ENCODE measurements at places on chromosomes 4 and X. TPM values are rescaled to one million over a fixed set of nuclear protein-coding genes. Genes with fewer than 3 reads are reported as not detected.

The FREM3 gene
- total RNA-seq, result 0.43 TPM

The F8A2 gene
- total RNA-seq, result not detected

- no peaks in the 10 kb centered on the region for H3K4me1 ChIP-seq
- no peaks in the 10 kb centered on the region for H3K27me3 ChIP-seq
- H3K27ac ChIP-seq, result no peak overlapping the region
- no peaks in the 10 kb centered on the region for H3K36me3 ChIP-seq
Measured at GRCh38 chr4:52098618-52099017, 47.5 kb downstream of the SPATA18 start.

The GRK4 gene
- total RNA-seq, result 7.5 TPM

The STS gene
- 15.1 TPM for total RNA-seq

GRCh38 chr4:14771504-14772175 is 230.6 kb upstream of the CPEB2 start:
- no peak overlapping the region for H3K4me3 ChIP-seq
- H3K36me3 ChIP-seq, result no peaks in the 10 kb centered on the region
- H3K4me1 ChIP-seq, result no peaks in the 10 kb centered on the region
- no peak for DNase-seq
- no peak overlapping the region for H3K27ac ChIP-seq

DNA sequence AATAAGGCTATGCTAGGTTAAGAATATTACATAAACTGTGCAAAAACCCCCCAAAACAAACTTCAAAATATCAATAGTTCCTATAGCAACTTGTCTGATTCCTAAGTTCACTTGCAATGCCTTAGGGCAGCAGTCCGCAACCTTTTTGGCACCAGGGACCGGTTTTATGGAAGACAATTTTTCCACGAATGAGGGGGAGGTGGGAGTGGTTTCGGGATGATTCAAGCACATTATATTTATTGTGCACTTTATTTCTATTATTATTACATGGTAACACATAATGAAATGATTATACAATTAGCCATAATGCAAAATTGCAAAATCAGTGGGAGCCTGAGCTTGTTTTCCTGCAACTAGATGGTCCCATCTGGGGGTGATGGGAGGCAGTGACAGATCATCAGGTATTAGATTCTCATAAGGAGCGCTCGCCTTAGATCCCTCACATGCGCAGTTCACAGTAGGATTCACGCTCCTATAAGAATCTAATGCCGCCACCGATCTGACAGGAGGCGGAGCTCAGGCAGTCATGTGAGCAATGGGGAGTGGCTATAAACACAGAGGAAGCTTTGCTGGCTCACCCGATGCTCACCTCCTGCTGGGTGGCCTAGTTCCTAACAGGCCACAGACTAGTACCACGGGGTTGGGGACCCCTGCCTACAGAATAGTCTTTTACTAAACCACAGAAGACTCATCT is 39.7 kb downstream of the ACOX3 start:
- H3K27me3 ChIP-seq, result no peaks in the 10 kb centered on the region
- peaks cover 13% of the 10 kb centered on the region for H3K4me1 ChIP-seq
- H3K36me3 ChIP-seq, result peaks cover 53% of the 10 kb centered on the region

- H3K27ac ChIP-seq, result no peak overlapping the region
- H3K4me3 ChIP-seq, result peak overlapping the region; percentile 58
- H3K27me3 ChIP-seq, result no peaks in the 10 kb centered on the region
- no peak for DNase-seq
Measured at GRCh38 chrX:106728337-106728736, 1.8 kb downstream of the RNF128 start.

GRCh38 chr4:186676531-186677161 is 47.0 kb downstream of the FAT1 start:
- no peak overlapping the region for H3K4me3 ChIP-seq
- no peak overlapping the region for H3K27ac ChIP-seq
- H3K4me1 ChIP-seq, result peaks cover 8% of the 10 kb centered on the region
- no peaks in the 10 kb centered on the region for H3K36me3 ChIP-seq

The HPRT1 gene
- 5.2 TPM for total RNA-seq

- H3K4me1 ChIP-seq, result no peaks in the 10 kb centered on the region
- no peak for DNase-seq
- H3K27ac ChIP-seq, result no peak overlapping the region
- no peaks in the 10 kb centered on the region for H3K36me3 ChIP-seq
Measured at GRCh38 chrX:133586443-133586842, 171.2 kb upstream of the GPC4 start.

DNA sequence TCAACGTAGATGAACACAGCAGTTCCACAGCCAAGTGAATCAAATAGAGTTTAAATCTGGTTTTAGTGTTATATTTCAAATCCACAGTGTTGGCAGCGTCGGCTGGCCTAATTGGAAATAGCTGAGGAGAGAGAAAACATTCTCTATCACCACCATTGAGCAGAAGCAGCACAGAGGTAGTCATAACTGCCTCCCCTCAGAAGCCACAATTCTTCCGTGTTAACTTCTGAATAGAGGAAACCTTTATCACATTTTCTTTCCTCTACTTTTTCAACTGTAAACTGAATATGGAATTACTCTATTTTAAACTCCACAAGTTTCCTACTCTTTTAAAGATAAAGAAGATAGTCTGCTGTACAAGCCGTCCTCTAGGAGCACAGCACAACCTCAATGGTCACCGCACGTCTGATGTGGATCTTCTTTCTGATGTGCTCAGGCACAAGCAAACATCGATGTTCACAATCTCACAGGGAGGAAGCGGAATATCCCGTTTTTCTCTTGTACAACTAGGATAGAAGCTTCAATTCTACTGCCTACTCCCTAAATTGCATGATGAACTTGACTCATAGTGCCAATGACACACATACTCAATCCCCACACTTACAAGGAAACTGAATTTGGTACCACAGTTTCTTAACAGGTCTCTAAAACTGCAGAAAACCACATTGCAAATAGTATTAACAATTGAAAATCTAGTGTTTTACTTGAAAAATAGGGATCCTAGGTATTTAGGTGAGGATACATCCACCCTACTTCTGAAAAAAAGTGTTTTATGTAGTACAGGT is 217.8 kb upstream of the ETNPPL start:
- no peaks in the 10 kb centered on the region for H3K36me3 ChIP-seq
- H3K27ac ChIP-seq, result no peak overlapping the region
- no peak overlapping the region for H3K4me3 ChIP-seq
- DNase-seq, result no peak
- no peaks in the 10 kb centered on the region for H3K4me1 ChIP-seq

- H3K27me3 ChIP-seq, result no peaks in the 10 kb centered on the region
- H3K36me3 ChIP-seq, result no peaks in the 10 kb centered on the region
- H3K4me1 ChIP-seq, result peaks cover 41% of the 10 kb centered on the region
- DNase-seq, result peak; percentile 90
Measured at GRCh38 chrX:13688958-13689740, at the start of gene RAB9A. TSS of gene RAB9A (plus strand) at chrX:13689128. CDS start at chrX:13708747, 19,619 bp downstream.

DNA sequence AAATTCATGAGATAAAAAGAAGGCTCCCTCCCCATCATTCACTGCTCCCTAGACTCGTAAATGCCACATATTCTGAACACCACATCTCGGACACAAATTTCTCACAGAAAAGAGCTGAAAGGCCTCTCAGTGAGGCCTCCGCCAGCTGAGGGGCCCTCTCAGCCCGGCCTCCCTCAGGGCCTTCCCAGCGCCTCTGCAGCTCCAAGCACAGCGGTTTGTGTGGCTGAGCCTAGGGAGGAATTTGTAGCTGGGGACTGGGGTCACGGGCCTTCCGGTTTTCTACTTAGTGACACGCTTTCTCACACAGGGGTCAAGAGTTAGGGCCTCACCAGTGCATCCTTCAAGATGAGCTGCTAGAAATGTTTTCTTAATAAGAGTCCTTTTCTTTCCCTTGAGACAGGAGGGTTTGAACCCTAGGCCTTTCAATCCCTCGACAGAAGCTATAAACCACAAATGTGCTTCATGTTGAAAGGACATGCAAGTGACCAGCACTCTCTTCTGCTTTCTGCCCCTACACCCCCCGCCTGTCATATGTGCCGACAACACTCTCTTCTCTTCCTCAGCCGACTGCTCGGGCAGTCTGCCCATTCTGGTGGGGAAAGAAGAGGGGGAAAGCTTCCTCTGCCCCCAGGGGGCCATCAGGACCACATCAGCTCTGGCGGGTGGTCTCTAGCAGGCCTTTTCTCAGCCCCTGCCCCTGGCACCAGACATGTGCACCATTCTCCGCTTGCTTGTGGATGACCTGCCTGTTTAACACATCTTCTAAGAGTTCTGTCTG is 104.9 kb downstream of the CHIC2 start:
- no peaks in the 10 kb centered on the region for H3K36me3 ChIP-seq
- no peaks in the 10 kb centered on the region for H3K4me1 ChIP-seq
- no peak overlapping the region for H3K4me3 ChIP-seq
- no peak overlapping the region for H3K27ac ChIP-seq
- peak; percentile 24 for DNase-seq
- H3K27me3 ChIP-seq, result no peaks in the 10 kb centered on the region

The OGT gene
- 233 TPM for total RNA-seq

DNA sequence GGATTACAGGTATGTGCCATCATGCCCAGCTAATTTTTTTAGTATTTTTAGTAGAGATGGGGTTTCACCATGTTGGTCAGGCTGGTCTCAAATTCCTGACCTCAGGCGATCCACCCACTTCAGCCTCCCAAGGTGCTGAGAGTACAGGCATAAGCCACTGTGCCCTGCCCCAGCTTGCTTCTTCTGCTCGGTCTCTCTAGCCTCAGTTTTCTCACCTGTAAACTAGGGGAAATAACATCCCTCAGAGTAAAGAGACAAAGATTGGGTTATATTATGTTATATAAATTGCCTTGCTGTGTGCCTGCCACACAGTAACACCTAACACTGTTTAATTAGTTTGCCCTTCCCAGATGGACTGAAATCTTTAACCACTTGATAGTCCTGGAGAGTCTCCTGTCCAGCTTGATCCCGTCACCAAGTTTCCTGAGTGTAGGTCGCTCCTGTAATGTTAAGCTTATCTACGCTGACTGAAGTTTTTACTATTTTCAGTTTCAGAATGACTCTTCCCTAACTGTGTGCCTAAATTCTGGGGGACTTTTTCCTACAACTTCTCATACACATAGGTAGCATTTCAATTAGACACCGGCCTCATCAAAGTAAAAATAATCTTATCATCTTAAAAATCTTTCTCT is 412.7 kb upstream of the TENM3 start:
- H3K27me3 ChIP-seq, result no peaks in the 10 kb centered on the region
- H3K27ac ChIP-seq, result no peak overlapping the region
- H3K4me1 ChIP-seq, result no peaks in the 10 kb centered on the region
- no peaks in the 10 kb centered on the region for H3K36me3 ChIP-seq
- no peak overlapping the region for H3K4me3 ChIP-seq

The PCDH18 gene
- total RNA-seq, result 12.1 TPM

GRCh38 chrX:77595848-77596247 is 148.7 kb downstream of the FGF16 start:
- DNase-seq, result no peak
- no peaks in the 10 kb centered on the region for H3K4me1 ChIP-seq
- no peak overlapping the region for H3K4me3 ChIP-seq

The DSPP gene
- total RNA-seq, result not detected

- no peak for DNase-seq
- H3K27me3 ChIP-seq, result no peaks in the 10 kb centered on the region
Measured at GRCh38 chr4:100826067-100826466, 308.2 kb upstream of the EMCN start.

The FRG2 gene
- total RNA-seq, result not detected

DNA sequence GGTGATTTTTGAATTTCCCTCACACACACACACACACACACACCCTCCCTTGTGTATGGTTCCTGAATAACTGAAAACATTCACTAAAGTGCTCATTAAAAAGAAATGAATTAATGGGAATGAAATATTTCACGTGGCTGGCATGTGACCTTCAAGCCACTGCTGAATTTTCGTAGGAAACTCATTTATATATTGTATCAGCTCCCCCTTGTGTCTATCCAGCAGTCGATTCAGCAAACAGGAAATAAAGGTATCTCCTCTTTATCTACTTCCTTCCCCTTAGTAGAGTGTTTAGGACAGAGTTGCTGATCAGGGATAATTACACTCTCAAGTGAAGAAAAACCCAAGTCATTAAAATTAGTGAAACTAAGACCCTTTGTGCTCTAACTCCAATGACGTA is 912.6 kb upstream of the LCORL start:
- H3K27me3 ChIP-seq, result no peaks in the 10 kb centered on the region
- H3K27ac ChIP-seq, result no peak overlapping the region
- no peak overlapping the region for H3K4me3 ChIP-seq
- no peak for DNase-seq

The S100P gene
- not detected for total RNA-seq

DNA sequence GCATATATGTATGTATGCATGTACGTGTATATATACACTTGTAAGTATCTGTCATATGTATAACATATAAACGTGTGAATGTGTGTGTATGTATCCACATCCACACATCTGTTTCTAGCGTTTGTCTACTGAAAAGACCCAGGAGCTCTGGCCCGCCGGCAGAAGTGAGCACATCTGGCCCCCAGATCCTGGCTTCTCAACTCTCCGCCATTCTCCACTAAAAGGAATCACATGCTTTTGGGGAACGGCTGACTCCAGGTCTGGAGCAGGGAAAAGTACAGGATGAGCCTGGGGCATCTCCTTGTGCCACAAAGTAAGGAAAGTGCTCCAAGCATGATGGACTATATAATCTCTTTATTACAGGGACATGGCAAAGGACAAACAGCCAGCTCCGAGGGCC is 143.7 kb downstream of the AFAP1 start:
- no peak for DNase-seq
- H3K27ac ChIP-seq, result no peak overlapping the region
- H3K4me1 ChIP-seq, result no peaks in the 10 kb centered on the region
- peaks cover 51% of the 10 kb centered on the region for H3K36me3 ChIP-seq
- H3K4me3 ChIP-seq, result no peak overlapping the region

- H3K36me3 ChIP-seq, result no peaks in the 10 kb centered on the region
- H3K4me1 ChIP-seq, result peaks cover 27% of the 10 kb centered on the region
- peak overlapping the region; percentile 21 for H3K27ac ChIP-seq
Measured at GRCh38 chr4:165874072-165874790, 1.2 kb downstream of the TLL1 start.

The TLR1 gene
- total RNA-seq, result 21.6 TPM

The NPY5R gene
- not detected for total RNA-seq

DNA sequence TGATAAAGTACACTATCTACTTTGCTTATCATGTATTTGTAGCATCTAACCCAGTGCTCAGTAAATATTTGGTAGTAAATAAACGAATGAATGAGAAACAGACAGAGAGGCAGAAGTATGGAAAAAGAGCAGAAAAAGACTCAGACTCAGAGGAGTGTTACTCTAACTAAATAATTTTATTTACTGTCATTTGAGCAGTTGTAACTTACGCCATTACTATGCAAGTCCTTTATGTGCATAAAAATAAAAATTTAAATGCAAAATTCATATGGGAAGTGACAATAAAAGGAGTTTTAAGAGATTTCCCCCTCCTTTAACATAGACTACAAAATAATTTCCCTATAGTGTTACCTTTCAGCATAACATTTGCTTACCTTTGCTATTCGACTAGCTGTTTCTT is 49.5 kb downstream of the ZAR1 start:
- peaks cover 42% of the 10 kb centered on the region for H3K36me3 ChIP-seq
- no peak for DNase-seq
- H3K4me3 ChIP-seq, result no peak overlapping the region
- H3K4me1 ChIP-seq, result no peaks in the 10 kb centered on the region
- no peak overlapping the region for H3K27ac ChIP-seq

- no peaks in the 10 kb centered on the region for H3K36me3 ChIP-seq
- H3K27me3 ChIP-seq, result no peaks in the 10 kb centered on the region
- DNase-seq, result no peak
Measured at GRCh38 chrX:19578956-19579355, 63.6 kb upstream of the MAP3K15 start.

All from upper lobe of left lung (tissue), 6 donors.